NT2/D1 (cell line): ENCODE measurements at places on chromosomes 4 and X.

- DNase-seq = no peak
These were observed 876 bp downstream of the KLHL2 start for GRCh38 chr4:165208221-165208652.

GRCh38 chrX:39676434-39676833, 421.3 kb downstream of the BCOR start:
- DNase-seq = no peak

- DNase-seq = no peak
These were observed 211.5 kb downstream of the PDGFRA start for GRCh38 chr4:54440394-54441136.

DNA sequence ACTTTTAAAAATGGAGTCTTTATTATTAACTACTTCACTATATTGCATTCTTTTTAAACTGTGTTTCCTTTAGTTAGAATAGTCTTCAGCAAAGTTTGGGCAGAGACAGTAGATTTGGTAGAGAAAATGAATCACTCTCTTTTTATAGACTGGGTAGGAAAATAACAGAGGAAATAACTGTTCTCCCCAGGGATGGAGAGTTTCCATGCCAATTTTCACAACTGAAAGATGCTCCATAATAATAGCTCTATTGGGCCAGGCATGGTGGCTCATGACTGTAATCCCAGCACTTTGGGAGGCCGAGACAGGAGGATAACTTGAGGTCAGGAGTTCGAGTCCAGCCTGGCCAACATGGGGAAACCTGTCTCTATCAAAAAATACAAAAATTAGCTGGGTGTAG, 13.1 kb downstream of the HSD17B13 start:
- DNase-seq = no peak

DNA sequence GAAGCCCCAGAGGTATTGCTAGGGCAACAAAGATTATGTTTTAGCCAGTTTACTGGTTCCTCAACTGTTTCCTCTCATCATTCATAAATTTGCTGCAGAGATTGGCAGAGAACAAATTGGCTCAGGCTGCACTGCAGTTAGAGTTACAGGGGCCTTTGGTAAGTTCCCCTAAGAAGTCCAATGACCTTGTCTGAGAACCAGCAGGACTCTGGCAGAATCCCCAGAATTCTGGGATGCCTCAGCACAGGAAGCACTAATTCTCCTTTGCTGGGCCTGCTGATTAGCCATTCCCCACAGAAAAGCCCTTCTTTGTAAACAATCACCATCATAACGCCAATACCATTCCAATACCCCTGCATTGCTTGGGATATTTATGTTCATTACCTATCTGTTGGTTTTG, 151.3 kb downstream of the USP46 start:
- no peak for DNase-seq

DNA sequence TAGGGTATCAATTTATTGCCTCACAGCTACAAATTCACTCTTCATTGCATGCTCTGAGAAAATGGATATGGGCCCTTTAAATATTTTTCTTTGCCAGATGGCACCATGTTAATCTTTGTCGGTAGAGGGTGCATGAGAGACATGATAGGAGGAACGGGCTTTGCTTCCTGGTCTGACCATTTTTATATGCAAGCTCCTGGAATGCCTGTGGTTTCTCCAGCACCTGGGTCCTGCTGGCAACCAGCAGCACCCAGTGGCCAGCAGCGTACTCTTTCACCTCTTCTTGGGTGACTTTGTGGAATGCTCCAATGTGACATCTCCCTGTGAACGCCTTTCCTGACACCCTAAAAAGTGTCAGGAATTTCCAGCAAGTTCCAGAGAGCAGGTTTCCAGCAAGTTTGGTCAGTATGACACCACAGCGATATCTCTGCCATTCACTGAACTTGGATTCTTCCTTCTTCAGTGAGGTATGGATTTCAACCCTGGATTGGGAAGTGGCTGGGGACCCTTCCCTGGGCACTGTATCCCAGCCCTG, 140.3 kb upstream of the PGRMC2 start:
- DNase-seq = no peak

DNA sequence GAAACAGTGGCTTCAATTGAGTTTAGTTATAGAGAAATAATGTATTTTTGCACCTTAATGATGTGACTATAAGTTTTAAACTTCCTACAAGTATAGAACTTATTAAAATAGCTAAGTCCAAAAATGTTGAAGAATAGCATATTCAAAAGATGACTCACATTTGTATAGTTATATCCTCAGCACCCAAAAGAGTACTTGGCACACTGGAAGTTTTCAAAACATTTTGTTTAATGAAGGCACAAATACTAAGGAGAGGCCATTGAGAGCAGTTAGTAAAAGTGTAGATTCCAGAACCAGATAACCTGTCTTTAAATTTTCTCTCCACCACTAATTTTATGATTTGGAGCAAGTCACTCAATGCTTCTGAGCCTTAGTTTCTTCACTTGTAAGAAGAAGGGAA, 226.9 kb upstream of the MID1 start:
- no peak for DNase-seq

GRCh38 chrX:45524296-45524695, 323.6 kb upstream of the DIPK2B start:
- DNase-seq = no peak

DNA sequence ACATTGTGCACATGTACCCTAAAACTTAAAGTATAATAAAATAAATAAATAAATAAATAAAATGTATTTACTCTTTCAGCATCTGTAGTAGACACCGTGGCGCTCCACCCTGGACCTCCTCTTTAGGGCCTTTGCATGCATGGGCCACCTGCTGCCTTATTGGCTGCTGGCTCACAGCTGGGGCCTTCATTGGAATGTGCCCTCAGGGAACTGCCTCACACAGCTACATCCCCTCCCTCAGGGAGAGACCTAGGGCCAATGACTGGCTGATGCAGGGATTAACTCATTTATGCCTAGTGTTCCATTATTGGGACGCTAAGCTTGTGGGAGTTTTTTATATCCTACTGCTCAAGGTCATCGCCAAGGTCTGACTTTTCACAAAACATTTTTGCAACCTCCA, 302.9 kb upstream of the FTHL17 start:
- no peak for DNase-seq

DNA sequence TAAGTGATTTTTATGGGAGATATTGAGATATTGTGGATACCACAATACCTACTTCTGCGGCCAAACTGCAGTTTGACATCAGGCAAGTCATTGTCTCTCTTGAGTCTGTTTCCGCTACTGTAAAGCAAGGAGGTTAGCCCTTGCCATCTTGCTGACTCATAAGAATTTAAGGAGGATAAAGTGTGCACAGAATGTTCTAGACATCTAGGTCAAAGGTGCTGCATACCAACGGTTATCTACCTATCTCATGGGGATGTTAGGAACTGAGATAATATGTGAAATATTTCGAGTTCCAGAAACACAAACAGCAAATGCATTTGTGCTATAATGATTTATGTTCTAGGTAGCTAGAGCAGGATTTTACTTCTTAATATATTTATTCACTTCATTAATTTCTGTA, 211.5 kb upstream of the NR3C2 start:
- no peak for DNase-seq

DNA sequence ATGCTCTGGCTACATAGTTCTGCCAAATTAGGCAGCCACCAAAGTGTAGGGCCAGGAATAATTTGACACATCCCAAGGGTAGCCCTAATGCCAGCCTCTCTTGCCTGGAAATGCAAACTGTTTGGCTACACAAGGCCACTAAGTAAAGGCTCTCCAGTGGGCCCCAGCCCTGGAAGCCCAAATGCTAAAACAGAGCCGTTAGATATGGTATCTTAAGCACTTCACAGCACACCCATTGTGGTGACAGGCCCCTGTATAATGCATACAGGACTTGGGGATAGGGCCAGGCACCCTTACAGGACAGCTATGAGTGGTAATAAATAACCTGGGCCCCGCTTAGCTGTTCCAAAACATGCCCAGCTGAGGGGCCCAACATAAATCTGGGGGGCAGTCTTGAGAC, 623.9 kb downstream of the BCOR start:
- DNase-seq = no peak

GRCh38 chrX:109533631-109534030, 3.0 kb upstream of the NXT2 start:
- DNase-seq = no peak

- DNase-seq = no peak
These were observed 100.0 kb upstream of the EOLA2 start for GRCh38 chrX:150038315-150038714.

GRCh38 chrX:131975851-131976250, 47.3 kb upstream of the STK26 start:
- DNase-seq = no peak

GRCh38 chrX:149611623-149612175, 16.6 kb upstream of the HSFX2 start:
- DNase-seq = no peak

DNA sequence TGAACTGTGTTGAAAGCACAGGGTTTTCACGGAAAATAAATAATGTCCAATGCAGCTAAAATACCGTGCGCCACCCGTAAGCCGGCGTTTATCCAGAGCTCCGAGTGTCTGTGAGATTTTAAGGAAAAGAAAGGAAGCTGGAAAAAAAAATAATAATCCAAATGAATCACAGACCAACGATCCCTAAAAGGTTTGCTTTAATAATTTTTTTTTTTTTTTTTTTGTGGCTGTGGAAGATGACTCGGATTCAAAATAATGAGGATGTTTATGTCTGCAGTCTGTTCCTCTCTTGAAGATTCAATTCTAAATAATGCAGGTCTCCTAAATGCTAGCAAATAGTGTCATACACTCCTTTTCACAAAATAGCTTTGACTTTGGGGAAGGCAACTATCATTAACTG, 84.6 kb upstream of the PPP2R3B start:
- no peak for DNase-seq

DNA sequence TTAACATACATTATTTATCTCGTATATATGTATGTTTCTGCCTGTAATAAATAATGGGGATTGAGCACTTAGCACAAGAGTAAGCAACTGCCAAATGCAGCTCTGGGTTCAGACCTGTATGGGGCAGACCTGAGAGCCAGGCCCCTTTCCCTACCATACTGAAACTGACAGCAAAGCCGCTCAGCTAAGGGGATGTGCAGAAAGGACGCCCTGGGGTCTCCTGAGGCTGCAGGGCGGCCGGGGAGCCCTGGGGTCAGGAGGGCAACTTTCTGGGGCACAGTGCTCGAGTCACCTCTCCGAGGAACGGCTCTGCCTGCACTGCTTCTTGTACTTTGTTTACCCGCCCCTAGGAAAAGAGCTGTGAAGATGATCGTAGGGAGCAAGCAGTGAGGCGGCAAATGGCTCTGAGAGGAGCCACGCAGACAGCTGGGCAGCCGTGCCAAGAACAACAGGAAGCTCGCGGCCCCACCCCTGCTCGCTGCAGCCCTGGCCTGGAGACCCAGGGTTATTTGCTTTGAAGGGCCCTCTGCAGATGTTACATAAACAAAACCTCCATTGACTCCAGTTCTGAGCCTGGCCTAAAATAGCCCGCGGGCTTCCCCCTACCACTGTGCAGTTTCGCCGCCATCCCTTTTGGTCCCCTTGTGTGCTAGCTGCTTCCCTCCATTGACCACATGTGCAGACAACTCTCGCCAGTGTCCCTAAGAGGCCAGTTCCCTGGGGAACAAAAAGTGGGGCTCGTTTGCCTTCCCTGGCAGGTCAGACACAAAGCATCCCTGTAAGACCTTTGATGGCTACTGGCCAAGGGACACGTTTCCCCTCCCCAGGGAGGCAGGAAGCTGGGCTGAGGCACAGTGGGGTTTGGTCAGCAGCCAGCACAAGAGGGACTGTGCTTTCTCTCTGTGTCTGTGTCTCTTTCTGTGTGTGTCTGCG, 111.3 kb upstream of the LNX1 start:
- DNase-seq = no peak

GRCh38 chr4:106583567-106583966, 215.0 kb upstream of the GIMD1 start:
- no peak for DNase-seq

DNA sequence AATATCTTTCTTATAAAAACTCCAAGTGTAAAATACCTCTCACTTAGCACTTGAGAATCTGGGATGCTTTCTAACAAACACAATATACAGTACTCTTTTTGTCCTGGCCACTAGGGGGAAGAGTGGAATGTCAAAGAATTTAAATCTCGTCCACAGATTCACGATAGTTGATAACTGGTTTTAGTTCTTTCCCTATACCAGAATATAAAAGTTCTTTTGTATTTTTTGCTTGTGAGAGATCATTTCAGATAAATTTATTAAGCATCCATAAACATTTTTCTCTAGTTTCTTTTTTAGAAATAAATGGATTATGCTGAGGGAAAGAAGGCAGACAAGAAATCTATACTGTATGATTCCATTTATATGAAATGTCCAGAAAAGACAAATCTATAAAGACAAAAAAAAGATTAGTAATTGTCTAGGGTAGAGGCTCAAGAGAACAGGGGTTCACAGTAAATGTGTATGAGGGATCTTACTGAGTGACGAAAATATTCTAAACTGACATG, 50.4 kb downstream of the MGARP start:
- no peak for DNase-seq

DNA sequence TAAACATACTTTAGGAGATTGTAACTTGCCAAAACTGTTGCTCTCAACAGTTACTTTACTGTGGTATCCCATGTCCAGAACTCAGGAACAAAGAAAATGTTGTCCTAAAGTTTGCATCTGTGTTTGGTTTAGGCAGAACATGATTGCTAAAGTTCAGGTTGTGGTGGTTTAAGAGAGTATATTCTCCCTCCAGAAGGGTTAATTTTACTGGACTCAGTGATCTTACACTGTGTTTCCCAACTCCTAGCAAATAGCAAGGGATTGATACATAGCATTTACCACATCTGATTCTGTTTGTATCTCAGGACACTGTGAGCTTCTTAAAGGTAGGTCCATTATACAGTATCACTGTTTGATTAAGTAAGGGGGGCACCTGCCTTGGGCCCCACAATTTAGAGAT, 13.3 kb upstream of the DCK start:
- no peak for DNase-seq

DNA sequence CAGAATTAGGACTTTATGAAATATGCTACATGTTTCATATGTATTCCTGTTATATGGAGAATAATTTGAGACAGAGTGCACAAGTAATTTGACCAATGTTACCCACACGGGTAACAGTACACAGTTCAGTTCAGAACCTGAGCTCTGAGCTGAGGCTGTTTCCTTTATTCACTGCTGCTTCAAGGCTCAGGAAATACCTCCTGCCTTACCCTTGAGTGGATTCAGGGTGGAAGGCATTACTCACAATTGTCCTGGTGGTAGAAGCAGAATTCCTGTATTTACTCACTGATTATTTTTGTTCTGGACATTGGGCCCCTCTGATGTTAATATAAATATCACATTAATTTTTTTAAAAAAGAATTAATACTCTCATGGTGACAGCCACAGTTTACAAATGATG, 73.5 kb upstream of the CAMK2D start:
- DNase-seq = no peak

- DNase-seq = no peak
These were observed 61.1 kb downstream of the FBXO8 start for GRCh38 chr4:174222266-174222872.

- DNase-seq = no peak
These were observed 12.4 kb downstream of the LYAR start for GRCh38 chr4:4277531-4277930.
